Heart right ventricle (tissue), 16 donors: ENCODE measurements at places on chromosomes 1 and 21.
A peak's percentile ranks its signal among the peaks of the same experiment; 100 is the strongest.

DNA sequence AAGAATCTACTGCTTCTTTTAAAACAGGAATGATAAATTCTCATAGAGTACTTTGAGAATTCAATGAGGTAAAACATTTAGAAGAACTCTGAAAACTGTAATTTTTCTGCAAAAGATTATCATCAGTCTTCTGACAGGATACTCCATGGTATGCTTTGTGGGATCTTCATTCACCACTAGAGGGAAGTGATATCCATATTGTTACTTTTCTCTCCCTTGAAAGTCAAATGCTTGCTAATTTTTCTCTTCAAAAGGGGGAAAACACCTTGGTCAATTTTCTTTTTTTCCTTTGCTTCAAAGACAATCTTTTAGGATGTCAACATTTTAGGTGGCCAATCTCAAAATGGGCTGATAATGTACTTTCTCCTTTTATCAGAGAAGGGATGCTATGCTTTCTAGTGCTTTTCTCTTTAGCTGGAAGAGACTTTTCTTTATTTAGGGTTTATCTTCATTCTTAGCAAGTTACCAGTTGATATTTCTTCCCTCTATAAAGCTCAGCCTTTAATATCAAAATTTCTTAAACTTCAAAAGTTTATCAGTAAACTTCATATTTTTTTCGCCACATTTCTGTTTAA is 95.5 kb downstream of the NEGR1 start:
- DNase-seq, result no peak

DNA sequence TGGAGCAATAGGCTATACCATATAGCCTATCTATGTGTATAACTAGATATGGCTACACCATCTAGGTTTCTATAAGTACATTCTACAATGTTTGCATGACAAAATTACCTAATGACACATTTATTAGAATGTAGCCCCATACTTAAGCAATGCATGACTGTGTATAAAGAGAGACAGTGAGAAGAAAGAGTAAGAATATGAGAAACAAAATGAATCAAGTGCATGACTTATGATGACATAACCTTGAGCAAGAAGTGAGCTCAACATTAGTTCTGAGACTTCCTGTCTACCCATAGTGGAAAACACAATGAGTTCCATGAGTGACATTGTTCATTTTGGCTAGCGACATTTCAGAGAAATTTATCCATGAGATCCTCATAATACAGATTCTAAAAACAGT is 10.1 kb downstream of the SLC44A5 start:
- DNase-seq, result no peak

GRCh38 chr1:20685099-20685662 is 24.0 kb upstream of the DDOST start:
- DNase-seq, result peak; percentile 86

- no peak for DNase-seq
Observed at GRCh38 chr21:44547656-44548331, 3.5 kb downstream of the KRTAP10-2 start.

- DNase-seq, result no peak
Observed at GRCh38 chr1:94721240-94721639, 98.9 kb upstream of the SLC44A3 start.

DNA sequence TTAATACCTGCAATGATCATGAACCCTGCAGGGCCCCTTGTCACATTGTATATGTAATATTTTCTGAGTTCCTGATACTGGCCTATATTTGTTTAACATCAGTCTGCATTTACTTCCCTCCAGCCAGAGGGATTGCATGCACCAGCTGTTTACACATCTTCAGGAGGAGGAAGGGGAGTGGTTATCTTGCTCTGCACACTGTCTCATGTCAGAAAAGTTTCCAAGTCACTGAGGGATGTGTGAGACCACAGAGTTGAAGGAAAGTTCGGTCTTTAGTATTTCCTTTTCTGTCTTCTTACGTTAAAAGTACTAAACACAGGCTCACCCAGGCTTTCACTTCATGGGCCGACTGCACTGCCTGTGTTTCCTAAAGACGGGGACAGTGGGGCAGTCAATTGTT is 574.1 kb downstream of the LMO4 start:
- peak; percentile 9 for DNase-seq

DNA sequence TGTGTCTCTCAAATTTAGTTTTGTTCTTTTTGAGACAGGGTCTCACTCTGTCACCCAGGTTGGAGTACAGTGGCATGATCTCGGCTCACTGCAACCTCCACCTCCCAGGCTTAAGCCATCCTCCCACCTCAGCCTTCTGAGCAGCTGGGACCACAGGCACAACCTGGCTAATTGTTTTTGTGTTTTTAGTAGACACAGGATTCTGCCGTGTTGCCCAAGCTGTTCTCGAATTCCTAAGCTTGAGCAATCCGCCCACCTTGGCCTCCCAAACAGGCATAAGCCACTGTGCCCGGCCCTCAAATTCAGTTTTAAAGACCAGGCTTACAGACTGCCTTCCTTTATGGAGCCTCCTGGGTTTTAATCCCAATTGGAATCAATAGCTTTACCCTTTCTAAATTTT is 83.7 kb upstream of the SELENON start:
- no peak for DNase-seq

DNA sequence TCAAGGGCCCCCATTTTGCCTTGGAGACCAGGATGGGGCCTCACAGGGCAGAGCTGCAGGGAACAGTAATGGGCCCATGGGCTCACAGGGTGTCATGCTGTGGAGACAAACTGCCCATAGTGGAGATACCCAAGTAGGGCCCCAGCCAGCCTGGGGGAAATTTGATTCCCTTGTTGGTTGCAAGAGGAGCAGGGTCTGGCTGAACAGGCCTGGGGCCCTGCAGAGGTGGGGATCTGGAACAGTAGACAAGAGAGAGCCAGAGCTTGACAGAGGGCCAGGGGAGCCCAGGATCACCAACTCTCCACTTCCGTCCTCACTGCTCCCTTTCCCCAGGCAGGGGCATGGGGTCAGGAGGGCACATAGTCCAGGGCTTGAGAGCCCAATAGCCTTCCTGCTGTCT is 8.7 kb downstream of the S100B start:
- no peak for DNase-seq

- DNase-seq, result no peak
Observed at GRCh38 chr1:246383791-246384190, 123.3 kb downstream of the SMYD3 start.

GRCh38 chr1:181208083-181208482 is 119.6 kb downstream of the IER5 start:
- no peak for DNase-seq

DNA sequence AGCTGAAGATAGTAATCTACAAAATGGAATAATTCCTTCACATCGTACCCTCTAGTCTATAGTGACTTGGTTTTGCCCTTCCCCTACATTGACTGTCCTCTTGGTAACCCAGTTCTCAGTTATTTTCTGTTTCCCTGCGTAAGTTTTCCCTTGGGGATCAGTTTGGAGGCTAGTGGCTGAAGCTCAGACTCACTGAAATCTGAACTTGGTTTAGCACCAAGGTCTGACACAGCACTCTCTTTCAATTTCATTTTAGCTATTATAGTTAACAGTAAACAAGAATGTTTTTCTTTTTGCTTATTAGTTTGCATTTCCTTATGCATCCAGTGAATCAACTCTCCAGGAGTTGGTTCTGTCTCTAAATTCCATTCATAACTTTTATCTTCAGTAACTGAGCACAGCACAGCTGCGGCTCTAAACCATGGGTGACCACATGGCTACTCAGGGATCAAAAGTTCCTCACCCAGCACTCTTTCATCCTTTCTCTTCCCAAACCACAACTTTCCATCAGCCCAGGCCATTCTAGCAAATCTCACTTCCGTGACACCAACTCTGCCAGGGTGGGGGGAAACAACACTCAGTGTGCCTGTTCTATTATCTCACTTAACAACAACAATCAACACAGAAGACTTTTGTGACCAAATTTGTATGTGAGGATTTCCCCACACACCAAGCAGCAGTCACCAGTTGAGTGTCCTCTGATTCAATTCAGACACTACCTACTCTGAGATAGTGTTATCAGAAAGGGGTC is 17.6 kb upstream of the IFI6 start:
- no peak for DNase-seq

GRCh38 chr1:233614173-233614742 is 352 bp downstream of the KCNK1 start:
- no peak for DNase-seq

DNA sequence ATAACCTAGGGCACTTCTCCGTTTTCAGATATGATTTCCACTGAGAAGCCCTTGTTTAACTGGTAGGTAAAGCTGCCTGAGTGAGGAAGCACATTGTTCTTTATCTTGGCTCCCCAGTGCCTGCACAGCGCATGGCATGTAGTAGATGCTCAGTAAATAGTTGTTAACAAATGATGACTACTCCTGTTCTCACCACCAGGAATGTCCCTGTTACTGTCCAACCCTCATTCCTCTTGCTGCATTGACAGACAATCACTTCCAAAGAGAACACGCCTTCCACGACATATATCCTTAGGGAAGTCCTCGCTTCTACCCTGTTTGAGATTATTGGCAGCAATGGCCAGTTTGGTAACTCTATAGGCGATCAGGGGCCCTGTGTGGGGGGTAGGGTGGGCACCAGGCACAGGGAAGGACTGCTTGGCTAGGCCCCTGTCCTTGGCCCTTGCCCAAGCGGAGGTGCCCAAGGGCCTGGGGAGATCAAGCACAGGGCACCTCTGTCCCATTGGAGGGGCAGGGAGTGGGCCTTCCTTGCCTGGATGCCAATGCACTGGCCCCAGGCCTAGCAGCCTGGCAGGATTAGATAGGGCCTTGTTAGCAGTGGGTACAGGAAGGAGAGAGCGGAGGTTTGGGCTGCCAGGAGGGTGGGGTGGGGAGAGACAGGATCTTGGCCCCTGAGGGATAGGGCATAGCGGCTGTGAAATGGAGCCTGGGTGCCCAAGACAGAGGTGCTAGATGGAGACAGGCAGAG is 10.2 kb downstream of the NES start:
- no peak for DNase-seq

- DNase-seq, result no peak
Observed at GRCh38 chr1:210384625-210385024, 55.9 kb downstream of the HHAT start.
